ENCODE measurements at places on chromosomes 6 and 20.

DNA sequence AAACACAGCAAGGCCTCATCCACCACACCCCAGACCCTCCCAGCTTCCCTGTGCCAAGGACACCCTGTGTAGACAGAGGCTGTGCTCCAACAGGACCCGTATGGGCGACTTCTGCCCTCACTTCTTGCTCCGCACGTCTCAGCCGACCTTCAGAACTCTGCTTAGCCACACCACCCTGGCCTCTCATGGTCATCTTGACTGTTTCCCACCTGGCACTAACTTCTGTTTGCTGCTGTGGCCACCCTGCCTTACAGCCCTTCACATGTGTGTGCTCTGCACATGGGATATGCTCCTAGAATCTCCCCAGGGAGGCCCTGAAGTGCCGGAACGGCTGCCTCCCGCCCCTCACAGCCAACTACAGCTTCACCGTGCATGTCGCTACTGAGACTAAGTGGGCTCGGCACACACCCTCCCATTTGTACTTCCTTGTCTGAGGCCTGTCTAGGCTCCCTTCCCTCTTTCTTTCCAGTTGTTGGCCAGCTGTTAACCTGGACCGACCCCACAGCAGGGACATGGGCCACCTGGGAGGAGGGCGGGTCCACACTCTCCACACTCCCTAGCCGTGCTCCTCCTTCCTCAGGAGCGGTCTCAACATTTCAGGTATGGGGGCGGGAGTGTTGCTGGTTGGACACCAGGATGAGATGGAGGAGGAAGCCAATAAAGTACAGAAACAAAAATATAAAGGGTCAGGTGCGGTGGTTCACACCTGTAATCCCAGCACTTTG, 69.6 kb downstream of the PYGB start:
- no peak for DNase-seq

DNA sequence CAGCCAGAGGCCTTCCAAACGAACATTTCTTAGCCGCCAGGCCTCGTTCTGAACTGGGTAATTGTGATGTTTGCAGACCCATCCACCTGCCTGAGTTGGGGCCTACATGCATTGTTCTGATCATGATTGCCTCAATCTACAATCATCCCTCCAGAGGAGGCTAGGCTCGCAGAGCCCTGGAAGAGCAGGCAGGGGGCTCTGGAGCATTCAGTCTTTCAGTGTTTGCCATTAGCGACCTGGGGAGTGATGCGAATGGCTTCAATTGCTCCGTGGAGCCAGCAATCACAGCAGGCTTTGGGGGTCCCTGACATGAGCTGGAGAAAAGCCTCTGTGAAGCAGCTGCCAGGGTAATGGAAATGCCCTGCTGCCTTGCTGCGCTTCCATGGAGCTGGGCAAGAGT, 22.0 kb downstream of the SNAP25 start:
- no peak for DNase-seq

GRCh38 chr20:51695574-51696303, 72.5 kb downstream of the ATP9A start:
- no peak for DNase-seq

GRCh38 chr6:113329942-113330635, 527.1 kb upstream of the MARCKS start:
- no peak for DNase-seq

DNA sequence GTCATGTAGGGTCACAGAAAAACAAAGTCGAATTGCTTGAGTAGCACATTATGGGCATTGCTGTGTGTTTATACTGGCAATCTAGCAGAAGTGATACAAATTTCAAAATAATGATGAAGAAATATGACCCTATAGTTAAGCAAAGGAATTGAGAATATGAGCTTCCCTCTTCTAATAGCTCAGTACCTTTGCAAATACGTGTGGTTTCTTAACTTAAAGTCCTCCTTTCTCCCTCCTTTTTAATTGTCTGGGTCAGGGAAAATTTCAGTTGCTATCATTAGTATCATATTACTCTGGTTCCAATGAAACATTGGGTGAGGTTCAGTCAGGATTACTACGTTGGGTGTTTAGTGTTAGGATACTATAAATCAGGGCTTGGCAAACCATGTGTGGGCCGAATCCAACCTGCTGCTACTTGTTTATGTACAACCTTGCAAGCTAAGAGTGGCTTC, 166.8 kb upstream of the CARMIL1 start:
- no peak for DNase-seq

GRCh38 chr6:10528158-10528981, 7.2 kb downstream of the GCNT2 start:
- no peak for DNase-seq

DNA sequence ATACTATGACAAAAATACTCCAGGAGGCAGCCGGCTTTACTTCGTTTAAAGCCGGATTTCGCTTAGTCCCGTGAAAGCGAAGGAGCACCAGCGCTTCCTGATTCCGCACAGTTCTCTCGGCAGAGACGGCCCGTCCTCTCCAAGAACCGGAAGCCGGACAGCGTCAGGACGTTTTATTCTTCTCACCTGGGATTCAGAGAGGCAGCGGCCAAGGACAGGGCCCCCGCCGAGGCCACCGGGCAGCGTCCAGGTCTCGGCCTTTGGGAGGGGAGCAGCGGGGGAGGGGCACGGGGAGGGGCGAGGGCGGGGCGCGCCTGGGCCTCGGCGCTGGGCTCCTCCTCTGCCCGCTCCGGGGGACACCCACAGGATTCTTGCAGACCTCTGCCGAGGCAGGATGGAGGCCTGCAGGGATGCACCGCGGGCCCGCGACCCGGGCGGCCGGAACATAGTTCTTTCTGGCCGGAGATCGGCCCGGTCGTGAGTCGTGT, 2.8 kb upstream of the DIDO1 start:
- peak; percentile 51 for DNase-seq

DNA sequence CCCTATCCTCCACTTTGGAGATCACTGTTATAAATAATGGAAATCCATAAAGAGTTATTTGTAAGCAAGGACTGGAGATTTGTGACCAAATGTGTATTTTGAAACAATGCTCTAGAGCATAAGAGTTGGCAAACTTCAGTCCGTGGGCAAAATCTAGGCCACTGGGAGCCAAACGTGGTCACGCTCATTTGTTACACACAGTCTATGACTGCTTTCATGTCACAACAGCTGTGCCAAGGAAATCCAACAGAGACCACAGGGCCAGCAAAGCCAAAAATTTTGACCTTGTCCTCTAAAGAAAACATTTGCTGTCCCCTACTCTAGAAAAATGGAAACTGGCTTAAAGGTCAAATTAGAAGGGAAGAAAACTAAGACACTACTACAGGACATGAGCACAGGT, 7.9 kb downstream of the ZNF334 start:
- DNase-seq, result no peak

DNA sequence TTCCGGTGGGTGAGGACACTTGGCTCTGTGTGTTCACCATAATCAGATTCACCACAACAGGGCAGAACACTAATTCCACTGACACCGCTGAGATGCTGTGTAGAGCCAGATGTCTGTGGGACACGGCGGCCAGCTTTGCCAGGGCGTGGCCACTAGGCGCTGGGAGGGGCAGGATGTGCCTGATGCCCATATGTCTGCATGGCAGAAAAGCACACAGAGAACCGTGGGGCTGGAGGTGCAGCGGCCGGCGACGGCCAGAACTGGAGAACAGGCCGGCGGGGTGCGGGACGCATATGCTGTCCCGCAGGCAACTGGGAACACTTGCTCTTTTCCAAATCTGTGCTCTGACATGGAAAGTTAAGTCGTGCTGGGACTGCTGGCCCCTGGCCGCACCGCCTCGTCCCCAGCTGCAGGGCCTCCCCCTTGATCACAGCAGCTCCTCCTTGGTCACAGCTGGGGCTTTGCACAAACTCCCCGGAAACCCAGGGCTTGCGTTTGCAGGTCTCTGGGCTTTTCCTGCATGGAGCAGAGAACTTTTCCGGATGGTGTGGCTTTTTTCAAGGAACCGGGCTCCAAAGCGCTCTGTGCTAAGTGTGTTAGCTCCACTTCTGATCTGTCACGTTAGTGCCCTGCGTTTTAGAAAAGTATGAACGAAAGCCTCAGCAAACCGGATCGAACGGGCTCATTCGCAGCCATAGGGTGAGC, 31.1 kb downstream of the NTSR1 start:
- DNase-seq, result peak; percentile 10

GRCh38 chr6:6820641-6821238, 232.2 kb downstream of the LY86 start:
- DNase-seq, result no peak

- no peak for DNase-seq
Observed at GRCh38 chr6:11272491-11273192, 40.2 kb upstream of the NEDD9 start.

GRCh38 chr20:58188527-58188926, 39.9 kb downstream of the ANKRD60 start:
- DNase-seq, result no peak

GRCh38 chr6:16840725-16841124, 79.5 kb upstream of the ATXN1 start:
- DNase-seq, result no peak

DNA sequence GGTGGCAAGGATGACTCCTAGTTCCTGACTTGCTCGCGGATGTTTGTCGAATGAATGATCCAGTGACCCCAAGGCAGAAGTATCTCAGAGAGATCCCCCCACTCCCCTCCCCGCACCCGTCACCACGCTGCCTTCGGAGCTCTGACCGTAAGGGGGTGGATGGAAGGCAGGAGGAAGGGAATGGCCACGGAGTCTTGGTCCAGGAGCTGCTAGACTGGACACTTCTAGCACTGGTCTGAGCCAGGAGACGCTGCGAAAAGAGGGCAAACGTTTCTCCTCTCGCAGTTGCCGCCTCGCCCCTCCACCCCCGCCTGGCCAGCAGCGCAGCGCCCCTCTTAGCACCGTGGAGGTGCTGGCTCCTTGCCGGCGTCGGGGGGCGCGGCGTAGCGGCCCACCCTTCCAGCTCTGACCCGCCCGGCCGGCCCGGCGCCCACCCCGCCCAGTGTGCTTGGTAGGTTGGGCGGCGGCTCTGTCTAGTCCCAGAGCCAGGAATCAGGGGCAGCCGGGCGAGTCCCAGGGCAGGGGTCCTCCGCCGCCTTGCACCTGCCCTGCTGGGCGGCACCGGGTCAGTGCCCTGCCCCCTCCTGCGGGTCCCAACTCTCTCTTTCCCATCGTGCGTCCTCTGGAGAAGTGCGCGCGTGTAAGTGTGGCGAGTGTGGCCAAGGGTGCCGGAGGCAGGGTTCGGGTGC, 2.4 kb upstream of the DBNDD2 start:
- no peak for DNase-seq

GRCh38 chr20:62832212-62832922, 15.5 kb downstream of the COL9A3 start:
- no peak for DNase-seq

- no peak for DNase-seq
Observed at GRCh38 chr20:9374480-9374879, 139.9 kb upstream of the LAMP5 start.

DNA sequence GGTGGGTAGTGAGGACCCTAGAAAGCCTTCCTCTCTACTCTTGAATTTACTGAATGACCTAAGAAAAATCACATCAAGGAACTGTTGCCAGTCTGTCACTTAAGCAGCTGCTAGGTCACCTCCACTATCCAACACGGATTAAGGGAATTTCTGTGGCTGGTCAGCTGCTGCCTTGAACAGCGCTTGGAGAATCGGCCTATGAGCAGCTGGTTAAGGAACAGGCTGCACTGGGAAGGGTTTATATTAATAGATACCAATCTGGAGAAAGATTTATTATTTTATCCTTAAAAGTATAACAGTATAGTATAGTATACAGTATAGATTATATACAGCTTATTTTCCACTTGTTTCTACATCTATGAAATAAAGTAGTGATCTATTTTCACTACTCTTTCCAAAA, 6.5 kb downstream of the PTPRK start:
- DNase-seq, result no peak

- no peak for DNase-seq
Observed at GRCh38 chr6:34855463-34855862, 32.4 kb downstream of the TAF11 start.

DNA sequence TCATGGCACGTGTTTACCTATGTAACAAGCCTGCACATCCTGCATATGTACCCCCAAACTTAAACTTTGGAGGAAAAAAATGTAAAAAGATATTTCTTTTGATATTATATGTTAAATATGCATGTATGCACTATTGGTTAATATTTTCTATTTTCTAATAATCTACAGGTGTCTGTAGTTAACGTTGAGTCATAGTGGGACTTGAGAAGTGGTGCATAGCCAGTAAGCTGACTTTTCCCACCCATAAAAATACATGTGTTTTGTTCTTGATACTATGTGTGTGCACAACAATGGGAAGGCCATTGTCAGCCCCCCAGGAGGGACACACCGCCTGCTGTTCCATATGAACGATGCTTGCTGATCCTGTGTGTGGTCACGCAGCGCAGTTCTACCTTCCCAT, 49.1 kb downstream of the FAM120B start:
- DNase-seq, result no peak

DNA sequence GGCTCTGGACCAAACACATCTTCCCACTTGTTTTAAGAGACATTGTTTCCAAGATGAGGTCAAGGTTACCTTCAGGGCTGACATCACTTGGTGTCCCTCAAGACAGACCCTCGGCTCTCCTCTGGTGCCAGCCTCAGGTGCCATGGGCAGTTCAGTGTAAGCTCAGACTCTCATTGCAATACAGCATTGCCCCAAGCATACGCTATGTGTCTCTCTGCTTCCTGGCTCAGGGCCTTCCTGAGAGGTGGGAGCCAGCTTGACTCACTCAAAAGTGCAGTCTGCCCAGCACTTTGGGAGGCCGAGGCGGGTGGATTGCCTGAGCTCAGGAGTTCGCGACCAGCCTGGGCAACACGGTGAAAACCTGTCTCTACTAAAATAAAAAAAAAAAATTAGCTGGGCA, 51.7 kb downstream of the SLC24A3 start:
- no peak for DNase-seq

GRCh38 chr20:12925863-12926793, 82.6 kb upstream of the SPTLC3 start:
- no peak for DNase-seq

DNA sequence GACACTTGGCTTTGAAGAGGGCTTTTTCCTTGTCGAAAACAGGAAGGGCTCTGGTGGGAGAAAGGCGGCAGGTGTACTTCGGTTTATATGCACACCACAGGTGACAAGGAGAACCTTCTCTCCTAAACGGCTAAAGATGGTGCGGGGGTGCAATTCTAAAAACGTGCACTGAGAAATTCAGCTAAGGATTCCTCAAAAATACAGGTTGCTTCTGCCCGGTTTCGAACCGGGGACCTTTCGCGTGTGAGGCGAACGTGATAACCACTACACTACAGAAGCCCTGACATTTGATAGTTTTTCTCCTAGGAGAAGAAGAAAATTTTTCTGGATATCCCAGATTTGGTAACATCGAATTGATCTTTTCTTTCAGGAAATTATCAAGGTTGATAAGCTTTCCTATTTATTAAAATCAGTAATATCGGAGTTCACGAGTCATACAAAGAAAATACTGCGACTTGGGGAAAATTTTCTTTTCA, 32.0 kb downstream of the POM121L2 start:
- DNase-seq, result peak; percentile 67

DNA sequence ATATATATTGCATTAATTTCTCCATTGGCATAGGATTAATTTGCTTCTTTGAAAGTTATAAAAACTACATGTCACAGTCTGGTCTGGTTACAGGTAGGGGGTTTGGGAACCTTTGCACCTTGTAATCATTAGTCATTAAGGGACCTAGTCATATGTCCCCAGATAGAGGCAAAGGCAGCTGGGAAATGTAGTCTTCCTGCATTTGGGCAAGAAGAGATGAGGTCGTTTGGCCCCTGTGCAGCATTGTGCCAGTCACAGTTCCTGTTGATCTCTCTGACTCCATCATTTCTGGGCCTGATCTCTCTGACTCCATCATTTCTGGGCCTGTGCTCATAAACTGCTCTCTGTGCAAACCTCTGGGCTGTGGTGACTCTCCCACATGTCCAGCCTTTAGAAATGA, 73.2 kb downstream of the BCKDHB start:
- no peak for DNase-seq

GRCh38 chr6:54633601-54634000, 213.0 kb upstream of the FAM83B start:
- no peak for DNase-seq

GRCh38 chr20:15162079-15162647, 824.8 kb upstream of the FLRT3 start:
- no peak for DNase-seq
